Right renal pelvis (tissue), 4 donors: ENCODE measurements at places on chromosomes 7 and 10. TPM values are rescaled to one million over a fixed set of nuclear protein-coding genes. Genes with fewer than 3 reads are reported as not detected.

GRCh38 chr7:95357623-95358022 lies 33.3 kb upstream of the PON1 start:
- no peak for DNase-seq

DNA sequence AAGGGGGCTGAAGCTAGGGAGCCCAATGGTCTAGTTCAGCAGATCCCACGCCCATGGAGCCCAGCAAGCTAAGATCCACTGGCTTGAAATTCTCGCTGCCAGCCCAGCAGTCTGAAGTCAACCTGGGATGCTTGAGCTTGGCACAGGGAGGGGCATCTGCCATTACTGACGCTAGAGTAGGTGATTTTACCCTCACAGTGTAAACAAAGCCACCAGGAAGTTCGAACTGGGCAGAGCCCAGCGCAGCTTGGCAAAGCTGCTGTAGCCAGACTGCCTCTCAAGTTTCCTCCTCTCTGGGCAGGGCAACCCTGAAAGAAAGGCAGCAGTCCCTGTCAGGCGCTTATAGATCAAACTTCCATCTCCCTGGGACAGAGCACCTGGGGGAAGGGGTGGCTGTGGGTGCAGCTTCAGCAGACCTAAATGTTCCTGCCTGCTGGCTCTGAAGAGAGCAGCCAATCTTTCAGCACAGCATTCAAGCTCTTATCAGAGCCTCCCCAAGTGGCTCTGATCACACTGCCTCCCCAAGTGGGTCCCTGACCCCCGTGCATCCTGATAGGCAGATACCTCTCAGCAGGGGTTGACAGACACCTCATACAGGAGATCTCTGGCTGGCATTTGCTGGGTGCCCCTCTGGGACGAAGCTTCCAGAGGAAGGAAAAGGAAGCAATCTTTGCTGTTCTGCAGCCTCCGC lies 167.8 kb downstream of the CCDC71L start:
- no peak for DNase-seq

- no peak for DNase-seq
Measured at GRCh38 chr10:33638374-33638773, 303.9 kb upstream of the NRP1 start.

GRCh38 chr7:22476824-22477223 lies 23.2 kb downstream of the STEAP1B start:
- no peak for DNase-seq

DNA sequence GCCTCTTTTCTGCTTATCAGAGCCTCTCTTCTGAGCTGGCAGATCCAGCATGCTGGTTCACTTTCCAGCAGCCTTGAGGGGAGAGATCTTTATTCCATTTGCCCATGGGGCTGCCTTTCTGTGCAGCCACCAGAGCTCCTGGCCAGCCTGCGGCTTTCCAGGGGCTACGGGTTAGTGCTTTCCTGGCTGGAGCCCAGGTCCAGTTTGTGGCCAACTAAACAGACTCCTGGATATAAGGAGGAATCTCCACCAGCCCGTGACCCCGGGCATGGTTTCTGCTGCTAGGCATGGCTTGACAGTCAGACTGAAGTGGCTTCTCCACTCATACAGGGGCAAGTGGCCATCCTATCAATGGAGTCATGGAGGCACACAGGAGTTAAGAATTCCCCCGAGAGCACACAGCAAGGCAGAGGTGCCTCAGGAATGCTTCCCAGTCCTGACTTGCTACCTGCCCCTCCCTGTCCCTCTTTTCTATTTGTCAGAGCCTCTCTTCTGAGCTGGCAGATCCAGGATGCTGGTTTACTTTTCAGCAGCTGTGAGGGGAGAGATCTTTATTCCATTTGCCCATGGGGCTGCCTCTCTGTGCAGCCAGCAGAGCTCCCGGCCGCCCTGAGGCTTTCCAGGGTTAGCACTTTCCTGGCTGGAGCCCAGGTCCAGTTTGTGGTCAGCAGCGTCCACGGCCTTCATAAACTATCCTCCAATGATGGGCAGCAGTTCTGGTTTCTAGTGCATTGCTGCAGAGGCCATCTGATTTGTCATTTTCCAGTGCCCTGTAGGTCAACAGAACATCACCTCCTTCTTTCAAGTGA lies 35.9 kb downstream of the TSPAN15 start:
- DNase-seq: no peak

- DNase-seq: no peak
Measured at GRCh38 chr7:41103331-41103730, 599.6 kb downstream of the INHBA start.

- DNase-seq: no peak
Measured at GRCh38 chr10:47082055-47082784, 171.0 kb downstream of the PTPN20 start.

- no peak for DNase-seq
Measured at GRCh38 chr7:2202361-2202761, 30.4 kb downstream of the MAD1L1 start.

The KCND2 gene
- 1.7 TPM for polyA plus RNA-seq

The KCNH2 gene
- polyA plus RNA-seq: 17.2 TPM

The SRGN gene
- 16.0 TPM for polyA plus RNA-seq
